ENCODE measurements at places on chromosomes 6 and 20.

DNA sequence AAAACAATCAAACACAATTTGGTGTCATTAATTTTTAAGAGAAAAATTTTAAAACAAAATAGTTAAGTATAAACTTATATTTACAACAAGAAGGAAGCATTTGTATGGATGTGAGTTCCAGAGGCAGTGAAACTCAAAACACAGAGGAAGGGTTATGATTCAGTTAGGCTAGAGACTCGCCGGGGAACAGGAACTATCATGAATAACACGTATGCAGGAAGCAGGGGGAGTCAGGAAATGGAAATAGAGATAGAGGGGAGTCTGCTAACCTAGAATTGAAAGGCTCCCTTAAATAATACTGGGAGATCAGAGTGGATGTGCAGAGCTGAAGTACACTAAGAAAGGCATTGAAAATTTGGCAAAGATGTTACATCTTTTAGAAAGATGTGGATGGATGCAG, 14.2 kb upstream of the HLA-DRB1 start:
- no peak for DNase-seq

GRCh38 chr20:367486-367887, 13.1 kb upstream of the TRIB3 start:
- no peak for DNase-seq

GRCh38 chr6:15416932-15417509, 171.2 kb downstream of the JARID2 start:
- DNase-seq, result no peak

- no peak for DNase-seq
Observed at GRCh38 chr6:43060034-43060754, 763 bp downstream of the KLC4 start.

GRCh38 chr6:7418238-7418905, 28.8 kb downstream of the RIOK1 start:
- DNase-seq, result no peak

GRCh38 chr20:10488534-10488933, 53.4 kb downstream of the SLX4IP start:
- no peak for DNase-seq

- DNase-seq, result no peak
Observed at GRCh38 chr6:150710236-150710635, 110.6 kb downstream of the PLEKHG1 start.

- no peak for DNase-seq
Observed at GRCh38 chr6:70045413-70045812, 179.1 kb downstream of the COL19A1 start.

DNA sequence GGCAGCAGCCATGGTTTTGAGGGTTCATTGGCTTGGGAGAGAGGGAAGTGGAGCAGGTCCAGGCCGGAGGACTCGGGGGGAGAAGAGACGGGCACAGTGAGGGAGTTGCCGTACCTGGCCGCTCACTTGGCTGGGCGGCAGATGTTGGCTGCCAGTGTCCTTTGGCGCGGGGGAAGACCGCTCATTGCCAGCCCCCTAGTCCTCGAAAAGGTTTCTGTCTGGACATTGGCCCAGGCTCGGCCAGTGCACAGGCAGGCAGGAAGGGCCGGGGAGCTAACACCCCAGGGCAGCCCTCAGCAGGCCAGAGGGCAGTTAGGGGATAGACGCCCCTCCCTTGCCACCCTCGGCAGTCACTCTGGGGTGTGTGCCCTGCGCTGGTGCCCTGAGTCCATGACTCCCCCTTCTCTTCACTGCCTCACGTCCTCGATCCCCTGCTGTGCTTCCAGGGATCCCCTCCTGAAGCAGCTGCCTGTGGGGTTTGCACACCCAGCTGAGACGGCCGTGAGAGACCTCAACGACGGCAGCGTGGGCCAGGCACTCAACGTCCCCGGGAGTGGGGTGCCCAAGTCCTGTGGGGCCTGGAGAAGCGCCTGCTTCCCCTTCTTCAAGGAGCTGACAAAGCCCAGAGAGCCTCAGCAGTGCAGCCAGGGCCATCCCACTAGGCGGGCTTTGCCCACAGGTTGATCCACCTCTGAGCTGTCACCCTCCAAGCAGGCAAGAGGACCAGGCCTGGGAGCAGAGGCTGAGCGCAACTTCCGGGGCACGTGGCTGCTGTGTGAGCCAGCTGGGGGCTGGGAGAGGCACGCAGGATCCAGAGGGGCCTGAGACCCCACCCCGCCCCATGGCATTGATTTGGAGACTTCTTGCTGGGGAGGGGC, 20.4 kb downstream of the RBM38 start:
- DNase-seq, result no peak

DNA sequence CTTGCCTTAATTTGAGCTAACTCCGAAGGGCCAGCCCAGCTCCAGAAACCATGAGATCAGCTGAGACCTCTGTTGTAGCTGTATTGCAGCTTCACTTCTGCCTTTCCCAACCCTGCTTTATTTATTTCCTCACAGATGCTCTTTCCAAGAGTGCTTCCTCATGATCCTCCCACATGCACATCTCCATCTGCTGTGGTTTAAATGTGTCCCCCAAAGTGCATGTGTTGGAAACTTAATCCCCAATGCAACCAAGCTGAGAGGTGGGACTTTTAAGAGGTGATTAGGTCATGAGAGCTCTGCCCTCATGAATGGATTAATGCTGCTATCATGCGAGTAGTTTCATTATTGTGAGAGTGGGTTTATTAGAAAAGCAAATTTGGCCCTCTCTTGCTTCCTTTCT, 164.4 kb upstream of the TAB2 start:
- DNase-seq, result no peak

DNA sequence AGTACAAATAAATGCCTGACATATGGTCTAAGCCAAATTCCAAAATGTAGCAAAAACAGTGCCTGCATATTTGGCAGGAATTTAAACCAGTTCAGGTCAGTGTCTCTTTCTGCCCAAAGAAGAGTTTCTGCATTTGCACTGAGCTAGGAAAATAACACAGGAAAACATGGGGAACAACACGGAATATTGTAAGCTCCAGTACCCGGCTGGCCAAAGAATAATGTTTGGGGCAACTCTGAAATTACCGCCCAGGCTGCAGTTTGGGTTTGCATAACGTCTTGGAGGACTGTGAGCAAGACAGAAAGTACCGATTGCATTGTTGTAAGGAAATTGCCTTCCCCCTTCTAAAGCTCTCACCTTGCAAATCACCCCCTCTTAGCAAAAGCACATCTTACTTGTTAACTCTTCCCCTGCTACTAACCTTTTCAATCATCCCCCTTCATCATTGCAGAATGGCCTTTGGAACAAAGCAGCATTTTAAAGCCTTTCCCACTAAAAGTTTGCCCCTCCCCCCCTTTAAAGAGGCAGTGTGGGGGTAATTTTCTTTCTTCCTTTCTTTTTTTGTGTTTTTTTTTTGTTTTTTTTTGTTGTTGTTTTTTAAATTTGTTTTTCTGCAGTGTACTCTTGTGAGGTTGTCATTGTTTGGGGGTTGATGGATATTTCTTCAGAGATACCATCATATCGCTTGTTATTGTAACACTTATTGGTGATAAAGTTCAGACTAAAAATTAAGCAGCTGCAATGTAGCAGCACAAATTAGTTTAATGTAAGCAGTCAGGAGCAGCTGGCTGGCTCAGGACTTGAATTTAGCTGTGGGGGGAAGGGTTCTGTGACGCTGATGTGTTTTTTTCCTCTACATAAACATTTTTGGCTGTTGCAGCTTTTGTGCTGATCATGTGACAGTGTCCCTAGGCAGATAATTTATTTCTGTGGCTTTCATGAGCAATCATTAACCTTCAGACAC, 100.0 kb upstream of the CITED2 start:
- DNase-seq, result peak; percentile 76

DNA sequence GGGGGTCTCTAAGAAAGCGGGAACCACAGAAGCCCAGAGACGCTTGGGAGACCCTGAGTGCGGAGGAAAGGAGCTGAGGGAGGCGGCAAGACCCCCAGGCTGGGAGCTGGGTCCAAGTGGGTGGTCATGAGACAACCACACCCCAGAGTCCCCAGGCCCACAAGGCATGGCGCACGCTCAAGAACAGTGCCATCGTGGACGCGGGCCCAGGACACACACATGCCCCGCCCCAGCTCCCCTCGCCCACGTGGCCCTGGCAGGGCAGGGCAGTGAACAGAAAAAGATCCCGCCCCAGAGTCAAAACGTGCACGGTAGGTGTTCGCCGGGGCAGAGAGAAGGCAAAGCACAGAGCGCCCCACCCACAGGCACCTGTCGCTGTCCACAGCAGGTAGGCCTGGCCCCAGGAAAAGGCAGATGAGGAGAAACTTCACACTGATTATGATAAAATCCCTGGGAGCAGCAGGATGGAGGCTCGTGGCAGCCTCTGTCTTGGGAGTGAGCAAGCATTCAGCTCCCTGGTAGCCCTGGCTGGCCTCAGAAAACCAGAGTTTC, 50.0 kb downstream of the BPIFB1 start:
- no peak for DNase-seq

DNA sequence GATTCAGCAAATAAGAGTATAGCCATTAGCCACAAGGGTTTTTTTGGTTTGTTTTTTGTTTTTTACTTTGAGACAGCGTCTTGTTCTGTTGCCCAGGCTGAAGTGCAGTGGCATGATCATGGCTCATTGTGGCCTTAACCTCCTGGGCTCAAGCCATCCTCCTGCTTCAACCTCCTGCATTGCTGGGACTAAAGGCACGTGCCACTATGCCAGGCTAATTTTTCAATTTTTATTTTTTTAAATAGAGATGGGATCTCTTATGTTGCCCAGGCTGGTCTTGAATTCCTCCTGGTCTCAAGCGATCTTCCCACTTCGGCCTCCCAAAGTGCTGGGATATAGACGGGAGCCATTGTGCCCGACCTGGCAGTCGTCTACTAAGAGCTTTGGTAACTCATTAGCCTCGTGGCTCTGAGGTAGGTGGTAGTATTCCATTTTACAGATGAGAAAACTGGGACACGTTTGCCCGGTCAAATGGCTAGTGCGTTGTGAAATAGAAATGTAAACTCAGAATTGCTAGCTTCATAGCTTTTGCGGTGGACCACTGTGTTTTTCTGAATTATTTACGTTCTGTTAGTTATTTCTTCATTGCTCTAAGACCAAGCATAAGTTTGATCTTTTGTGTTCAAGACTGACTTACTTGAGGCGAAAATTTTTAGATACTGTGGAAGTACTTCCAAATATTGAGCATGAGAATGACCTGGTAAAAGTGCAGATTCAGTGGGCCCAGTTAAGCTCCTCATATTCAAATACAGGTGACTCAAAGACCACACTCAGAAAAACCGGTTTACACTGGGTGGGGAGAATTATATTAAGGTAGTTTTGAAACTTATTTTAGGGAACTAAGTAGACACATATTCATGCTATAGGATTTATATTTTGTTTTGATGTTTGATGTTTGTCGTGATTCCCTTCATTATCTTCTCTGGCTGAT, 2.1 kb downstream of the PANK2 start:
- DNase-seq, result no peak

- no peak for DNase-seq
Observed at GRCh38 chr20:63278661-63279060, 6.0 kb downstream of the ARFGAP1 start.

GRCh38 chr20:47453167-47453782, 48.4 kb upstream of the NCOA3 start:
- no peak for DNase-seq

- DNase-seq, result no peak
Observed at GRCh38 chr6:166743406-166744222, 116.6 kb upstream of the RPS6KA2 start.

GRCh38 chr6:85677234-85677956, 34.7 kb upstream of the SYNCRIP start:
- no peak for DNase-seq

GRCh38 chr6:5751525-5752390, 255.0 kb downstream of the NRN1 start:
- no peak for DNase-seq

DNA sequence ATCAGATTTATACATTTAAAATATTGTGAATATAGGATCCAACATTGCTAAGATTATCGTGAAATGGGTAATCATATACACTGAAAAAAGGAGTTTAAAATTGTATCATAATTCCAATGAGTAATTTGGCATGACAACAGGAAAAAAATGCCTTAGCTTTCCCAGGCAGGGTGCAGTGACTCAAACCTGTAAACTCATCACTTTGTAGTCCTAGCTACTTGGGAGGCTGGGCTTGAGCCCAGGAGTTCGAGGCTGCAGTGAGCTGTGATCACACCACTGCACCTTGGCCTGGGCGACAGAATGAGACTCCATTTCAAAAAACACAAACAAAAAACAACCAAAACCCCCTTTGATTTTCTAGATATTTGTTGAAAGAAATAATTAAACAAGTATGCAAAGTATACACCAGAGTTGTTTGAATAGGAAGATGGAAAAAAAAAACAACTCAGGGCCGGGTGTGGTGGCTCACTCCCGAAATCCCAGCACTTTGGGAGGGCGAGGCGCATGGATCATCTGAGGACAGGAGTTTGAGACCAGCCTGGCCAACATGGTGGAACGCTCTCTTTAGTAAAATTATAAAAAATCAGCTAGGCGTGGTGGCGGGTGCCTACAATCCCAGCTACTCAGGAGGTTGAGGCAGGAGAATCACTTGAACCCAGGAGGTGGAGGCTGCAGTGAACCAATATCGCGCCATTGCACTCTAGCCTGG, 98.7 kb downstream of the TRERF1 start:
- DNase-seq, result no peak

DNA sequence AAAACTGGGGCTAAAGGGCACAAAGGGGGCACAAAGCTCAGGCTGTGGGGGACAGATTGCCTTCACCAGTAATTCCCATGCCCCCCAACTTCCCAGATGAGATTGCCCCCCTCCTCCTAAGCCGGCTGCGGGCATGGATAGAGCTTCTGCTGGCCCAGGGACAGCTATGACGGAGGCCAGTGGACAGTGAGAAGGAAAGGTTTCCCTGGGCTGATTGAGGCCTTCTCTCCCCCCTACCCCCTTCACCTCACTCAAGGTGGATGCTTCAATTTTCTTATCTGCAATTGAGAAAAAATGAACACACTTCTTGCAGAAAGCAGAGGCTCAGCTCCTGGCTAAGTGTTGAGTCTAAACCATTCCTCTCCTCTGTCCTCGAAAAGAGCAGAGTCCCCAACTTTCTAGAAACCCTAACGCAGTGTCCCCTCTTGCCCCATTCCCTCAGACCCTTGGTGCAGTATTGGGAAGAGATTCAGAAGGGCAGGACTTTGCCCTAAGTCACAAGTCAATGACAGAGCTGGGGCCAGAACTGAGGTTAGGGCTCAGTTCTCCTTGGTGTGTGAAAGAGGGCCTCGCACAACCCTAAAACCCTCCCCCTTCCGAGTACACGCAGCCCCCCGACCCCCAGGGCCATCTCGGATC, 808 bp downstream of the SDC4 start:
- DNase-seq, result no peak
